ENCODE measurements at places on chromosomes 3 and 15. TPM values are rescaled to one million over a fixed set of nuclear protein-coding genes. Genes with fewer than 3 reads are reported as not detected.

DNA sequence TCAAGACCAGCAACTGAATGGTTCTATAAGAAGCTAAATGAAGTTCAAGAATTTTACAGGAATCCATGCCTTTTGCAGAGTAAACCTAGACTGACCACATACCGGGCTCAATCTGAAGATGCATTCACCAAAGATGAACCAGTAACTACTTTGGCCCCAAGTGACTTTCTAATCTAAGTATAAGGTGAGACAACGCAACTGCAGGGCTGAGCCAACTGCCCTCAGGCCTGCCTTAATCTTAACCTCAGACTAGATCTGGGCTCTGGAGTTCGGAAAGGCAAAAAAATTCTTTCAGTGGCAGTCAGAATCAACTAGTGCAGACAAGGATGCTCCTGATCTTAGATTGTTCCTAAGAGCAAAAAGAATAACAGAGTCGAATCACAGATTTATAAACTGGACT is 48.3 kb downstream of the EXD1 start:
- no peak for DNase-seq

- no peak for DNase-seq
These were observed 255.1 kb downstream of the MEIS2 start for GRCh38 chr15:36845270-36845669.

DNA sequence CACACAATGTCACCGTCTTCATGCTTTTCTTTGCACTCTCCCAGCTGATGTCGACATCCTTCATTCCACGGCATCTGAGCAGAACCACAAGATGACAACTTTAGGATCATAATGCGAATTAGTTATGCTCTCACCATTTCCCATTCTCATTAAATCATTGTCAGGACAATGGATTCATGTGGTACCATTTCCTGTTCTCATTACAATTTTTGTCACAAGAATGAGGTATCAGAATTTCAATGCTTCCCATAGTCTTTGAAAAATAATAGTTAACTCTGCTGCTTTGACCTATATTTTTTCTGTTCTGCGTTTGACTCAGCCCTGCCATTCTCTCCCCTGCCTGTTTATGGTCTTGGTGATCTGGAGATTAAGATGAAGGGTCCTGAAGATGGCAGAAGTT is 175.7 kb upstream of the MDFIC2 start:
- peak; percentile 6 for DNase-seq

DNA sequence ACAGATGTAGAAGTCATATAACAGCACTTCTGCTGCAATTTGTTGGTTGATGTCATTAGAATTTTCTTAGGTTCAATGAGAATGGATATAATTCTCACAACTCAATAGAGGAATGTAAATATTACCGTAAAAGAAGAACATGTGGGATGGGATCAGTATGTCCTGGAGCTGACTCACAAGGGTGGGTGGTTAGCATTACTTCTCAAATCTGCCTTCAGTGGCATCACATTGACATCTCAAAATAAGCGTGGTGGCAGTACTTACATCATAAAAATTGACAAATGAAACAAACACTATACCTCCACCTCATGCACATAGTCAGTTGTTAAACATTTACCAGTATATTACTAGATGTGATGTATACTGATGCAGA is 1068.0 kb upstream of the CADM2 start:
- DNase-seq: peak; percentile 57

The FGF12 gene
- total RNA-seq: 0.17 TPM

The SERINC4 gene
- under 0.01 TPM for total RNA-seq

DNA sequence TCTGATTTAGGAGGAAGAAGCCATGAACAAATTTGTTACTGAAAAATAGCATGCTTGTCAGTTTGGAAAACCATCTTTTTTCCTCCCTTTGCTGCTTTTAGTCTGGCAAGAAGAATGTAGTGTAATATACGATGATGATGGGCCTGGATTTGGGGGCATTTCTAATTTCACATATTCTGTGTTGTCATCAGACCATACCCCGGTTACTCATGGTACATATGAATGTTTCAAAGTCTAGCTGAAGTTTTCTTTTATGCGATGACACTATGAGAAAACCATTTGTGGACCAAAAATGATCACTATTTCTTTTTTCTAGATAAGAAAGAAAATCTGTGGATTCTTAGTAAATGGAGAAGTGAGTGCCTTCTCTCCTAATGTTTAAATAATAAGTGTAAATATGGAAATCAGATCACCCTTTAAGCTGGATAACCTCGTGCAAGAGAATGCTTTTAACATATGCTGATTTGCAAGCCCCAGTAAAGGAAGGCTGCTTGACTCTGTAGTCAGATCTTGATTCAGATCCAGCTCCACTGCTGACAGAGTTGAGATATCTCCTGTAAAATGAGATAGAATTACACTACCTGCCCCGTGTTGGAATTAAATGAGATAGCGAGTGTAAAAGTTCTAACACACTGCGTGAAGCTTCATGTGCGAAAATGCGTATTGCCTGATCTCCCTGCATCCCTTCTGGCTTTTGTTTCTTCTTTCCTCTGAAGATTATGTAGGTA is 3.0 kb downstream of the MEF2A start:
- DNase-seq: peak; percentile 70

DNA sequence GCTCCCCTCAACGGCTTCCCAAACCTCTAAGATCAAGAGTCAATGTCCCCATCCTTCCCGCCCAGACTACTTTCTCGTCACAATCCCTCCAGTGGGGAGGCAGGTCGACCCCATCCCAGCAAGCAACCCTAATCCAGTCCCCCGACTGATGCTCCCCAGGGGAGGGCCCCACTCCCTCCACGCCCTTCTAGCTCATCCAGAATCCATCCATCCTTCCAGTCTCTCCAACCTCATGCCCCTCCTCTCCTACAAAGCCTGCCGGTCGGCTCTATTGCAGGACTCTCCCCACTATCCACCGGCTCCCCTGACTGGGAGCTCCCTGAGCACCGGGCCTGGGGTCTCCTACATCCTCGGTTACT is 1.3 kb downstream of the ADAMTS7 start:
- DNase-seq: peak; percentile 3

DNA sequence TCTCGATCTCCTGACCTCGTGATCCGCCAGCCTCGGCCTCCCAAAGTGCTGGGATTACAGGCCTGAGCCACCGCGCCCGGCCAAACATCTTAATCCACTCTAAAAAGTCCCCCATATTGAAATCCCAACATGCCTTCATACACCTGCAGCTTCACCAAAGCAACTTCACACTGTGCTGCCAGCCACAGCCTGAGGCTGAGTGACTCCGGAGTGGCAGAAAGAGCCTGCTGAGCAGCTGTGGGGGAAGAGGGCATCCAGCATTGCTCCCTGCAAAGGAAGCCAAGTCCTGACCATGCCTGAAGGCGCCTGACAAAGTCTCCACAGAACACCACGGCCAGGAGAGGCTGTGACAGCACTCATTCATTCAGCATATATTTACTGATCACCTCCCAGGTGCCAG is 21.6 kb upstream of the VGLL4 start:
- no peak for DNase-seq

- DNase-seq: no peak
These were observed 6.7 kb downstream of the CMTM8 start for GRCh38 chr3:32245200-32245599.

DNA sequence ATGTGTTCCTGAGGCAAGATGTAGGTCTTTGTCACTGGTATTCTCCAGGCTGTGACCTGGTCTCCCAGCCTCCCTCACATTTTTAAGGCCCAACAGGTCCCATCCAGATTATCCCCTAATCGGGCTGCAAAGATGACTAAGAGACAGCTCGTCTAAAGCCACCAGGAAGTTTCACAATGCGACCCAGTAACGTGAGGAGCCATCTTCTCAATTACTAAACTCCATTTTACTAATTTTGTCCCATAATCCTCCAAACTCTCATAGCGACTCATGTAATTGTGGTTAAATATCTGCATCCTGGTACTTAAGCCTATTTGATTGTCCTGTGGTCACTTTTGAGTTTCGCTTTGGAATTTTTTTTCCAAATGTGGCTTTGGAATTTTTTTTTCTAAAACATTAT is 8.7 kb upstream of the PLA2G4F start:
- DNase-seq: no peak

DNA sequence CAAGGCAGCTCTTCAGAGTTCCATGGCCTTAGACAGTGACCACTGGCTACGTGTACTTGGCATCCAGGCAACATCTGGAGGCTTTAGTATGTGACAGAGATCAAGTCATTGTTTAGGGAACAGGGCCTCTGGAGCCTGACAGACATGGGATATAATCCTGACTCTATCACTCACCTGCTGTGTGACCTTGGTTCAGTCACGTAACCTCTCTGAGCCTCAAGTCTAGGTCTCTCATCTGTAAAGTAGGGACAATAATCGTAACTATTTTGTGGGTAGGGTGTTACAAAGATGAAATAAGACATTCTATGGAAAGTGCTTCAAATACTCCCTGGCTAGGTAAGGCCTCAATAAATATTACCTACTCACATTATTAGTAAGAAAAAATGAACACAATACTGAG is 114.2 kb downstream of the SMAD6 start:
- DNase-seq: no peak

GRCh38 chr3:59663076-59663850 is 613.4 kb upstream of the CFAP20DC start:
- DNase-seq: no peak

DNA sequence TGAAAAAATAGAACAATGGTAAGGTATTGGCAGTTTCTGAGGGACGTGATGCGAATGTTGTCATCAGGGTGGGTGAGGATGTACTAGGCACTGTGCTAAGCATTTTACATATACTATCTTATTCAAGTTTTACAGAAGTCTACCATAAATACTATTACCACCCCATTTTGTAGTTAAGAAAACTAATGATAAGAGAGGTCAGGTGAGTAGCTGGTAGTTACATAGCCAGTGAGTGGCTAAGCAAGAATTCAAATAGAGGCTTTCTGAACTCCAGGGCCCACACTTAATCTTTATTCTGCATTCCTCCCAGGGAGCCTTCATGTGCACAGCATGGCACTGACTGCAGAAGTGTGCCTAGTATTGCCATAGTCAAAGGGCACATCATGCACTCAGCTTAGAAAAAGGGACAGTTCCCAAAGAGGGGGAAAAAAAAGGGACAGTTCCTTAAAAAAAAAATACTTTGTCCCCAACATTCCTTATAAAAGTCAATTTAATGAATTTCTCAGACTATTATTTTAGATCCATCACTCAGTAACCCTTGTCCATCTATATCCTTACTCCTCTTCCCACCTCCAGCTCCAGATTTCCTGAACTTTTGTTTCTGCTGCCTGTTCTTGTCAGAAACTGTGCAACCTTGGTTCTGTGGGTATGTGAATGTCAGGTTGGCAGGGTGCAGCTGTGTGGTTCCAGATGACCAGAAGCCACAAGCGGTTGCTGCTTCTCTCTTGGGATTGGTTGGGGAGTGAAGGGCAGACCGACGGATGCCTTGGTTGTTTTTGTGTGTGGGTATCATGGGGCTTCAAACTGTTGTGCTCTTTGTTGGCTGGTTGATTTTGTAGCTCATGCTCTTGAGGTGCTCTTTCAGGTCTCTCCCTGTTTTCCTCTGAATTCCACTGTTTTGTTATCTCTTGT is 8.3 kb downstream of the MAPKBP1 start:
- no peak for DNase-seq

- DNase-seq: no peak
These were observed 44.6 kb upstream of the NEDD4 start for GRCh38 chr15:56038015-56038414.

The SAMD7 gene
- not detected for total RNA-seq

- no peak for DNase-seq
These were observed 51.4 kb downstream of the CPEB1 start for GRCh38 chr15:82595766-82596165.

GRCh38 chr15:68594533-68595259 is 15.9 kb downstream of the CORO2B start:
- no peak for DNase-seq

DNA sequence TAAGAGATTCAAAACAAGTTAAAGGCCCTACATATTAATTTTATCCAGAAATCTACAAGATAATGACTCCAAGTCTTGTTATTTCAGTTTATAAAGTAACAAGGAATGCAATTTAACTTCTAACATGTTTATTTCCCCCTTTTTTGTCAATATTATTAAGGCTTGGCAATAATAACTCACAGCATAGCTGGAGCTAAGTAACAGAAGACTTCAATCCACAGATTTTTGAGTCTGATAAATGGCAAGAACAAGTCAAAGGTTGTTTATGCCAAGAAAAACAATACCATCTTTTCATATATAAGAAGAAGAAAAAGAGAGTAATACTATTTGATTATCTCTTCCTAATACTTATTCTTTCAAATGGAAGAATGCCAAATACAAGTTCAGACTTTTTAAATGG is 631.0 kb upstream of the CCDC54 start:
- no peak for DNase-seq

Data from fibroblast of lung (primary cell).